BE2C (cell line): ENCODE measurements at places on chromosomes 5 and 9.

- no peak for DNase-seq
Measured at GRCh38 chr5:96017951-96018350, 56.3 kb upstream of the ELL2 start.

DNA sequence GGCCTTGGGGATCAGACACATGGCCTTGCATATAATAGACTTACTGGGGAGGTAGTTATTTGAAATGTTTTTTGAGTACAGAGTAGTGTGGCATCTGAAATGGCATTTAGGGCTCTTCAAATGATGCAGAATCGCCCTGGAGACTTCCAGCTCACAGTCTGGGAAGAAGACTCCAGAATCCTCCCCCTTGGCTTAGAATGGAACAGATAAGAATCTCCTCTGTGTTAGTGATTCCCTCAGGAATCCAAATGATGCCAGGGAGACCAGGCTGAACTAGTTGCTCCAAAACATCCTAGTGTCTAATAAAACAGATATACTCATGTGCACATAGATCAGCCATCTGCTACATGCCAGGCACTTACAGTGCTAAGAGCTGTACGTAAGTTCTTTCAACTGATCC is 38.6 kb upstream of the SMC5 start:
- DNase-seq: no peak

DNA sequence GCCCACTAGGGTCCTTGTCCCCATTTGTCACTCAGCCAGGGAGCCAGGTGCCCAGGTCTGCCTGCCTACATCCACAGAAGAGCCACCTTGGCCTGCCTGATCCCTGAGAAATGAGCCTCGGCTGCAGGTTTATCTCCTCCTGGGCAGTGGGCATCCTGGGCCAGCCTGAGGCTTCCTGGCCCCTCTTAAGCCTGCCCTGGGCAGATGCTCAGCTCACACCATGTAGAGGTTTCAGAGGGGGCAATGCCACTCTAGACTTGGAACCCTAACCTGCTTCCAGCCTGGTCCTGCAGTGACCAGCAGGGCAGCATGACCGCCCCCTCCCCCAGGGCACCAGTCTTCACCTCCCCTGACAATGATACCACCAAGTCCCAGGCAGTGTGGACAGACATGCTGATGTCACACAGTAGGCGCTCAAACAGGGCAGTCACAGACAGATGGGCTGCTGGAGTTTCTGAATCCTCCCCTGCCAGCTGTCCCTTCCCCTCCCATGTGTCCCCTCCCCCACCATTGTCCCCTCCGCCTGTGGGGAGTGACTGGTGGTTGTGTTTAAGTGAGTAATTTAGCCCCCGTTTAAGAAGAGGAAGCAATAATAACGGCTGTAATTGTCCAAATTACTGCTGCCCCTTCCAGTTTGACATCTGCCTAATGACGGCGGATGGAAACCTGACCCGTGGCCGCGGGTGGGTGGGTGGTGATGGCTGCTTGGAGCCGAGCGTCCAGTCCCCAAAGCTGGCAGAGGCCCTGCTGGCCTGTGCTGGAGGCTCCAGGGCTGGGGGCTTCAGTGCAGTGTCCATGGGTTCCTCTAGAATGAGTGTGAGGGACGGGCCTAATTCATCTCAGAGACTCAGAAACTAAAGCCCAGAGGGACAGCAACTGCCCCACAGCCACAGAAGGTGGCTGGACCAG is 147.7 kb downstream of the BARX1 start:
- DNase-seq: no peak

GRCh38 chr5:140317859-140318258 is 15.0 kb upstream of the PFDN1 start:
- DNase-seq: no peak

DNA sequence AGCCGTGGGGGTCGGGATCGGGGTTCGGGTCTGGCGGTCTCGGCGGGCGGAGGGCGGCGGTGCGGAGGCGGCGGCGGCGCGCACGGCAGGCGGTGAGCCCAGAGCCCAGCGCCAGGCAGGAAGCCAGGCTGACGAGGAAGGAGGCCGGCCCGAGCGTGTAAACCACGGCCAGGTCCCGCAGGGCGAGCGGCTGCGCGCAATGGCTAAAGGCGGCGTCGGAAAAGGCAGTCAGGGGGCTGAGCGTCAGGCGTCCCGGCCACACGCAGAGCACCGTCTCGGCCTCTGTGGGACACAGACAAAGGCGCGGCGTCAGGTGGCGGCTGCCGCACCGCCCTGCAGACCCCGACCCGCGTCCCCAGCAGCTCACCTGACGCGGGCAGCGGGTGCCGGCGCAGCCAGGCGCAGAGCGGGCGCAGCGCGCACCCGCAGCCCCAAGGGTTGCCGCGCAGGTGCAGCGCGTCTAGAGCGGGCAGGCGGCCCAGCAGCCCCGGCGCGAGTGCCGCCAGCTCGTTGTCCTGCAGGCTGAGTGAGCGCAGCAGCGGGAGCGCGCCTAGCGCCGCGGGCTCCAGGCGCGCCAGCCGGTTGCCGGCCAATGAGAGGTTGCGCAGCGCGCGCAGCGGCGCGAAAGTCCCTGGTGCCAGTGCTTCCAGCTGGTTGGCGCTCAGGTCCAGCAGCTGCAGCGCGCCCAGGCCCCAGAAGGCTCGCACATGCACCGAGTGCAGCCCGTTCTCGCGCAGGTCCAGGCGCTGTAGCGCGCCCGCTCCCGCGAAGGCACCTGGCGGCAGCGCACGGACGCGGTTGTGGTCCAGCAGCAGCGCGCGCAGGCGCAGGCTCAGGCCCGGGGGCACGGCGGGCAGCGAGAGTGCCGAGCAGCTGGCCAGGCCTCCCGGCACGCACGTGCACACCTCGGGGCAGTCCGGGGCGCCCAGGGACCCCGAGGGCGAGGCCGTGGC is 671 bp downstream of the LRRC26 start:
- peak; percentile 80 for DNase-seq

DNA sequence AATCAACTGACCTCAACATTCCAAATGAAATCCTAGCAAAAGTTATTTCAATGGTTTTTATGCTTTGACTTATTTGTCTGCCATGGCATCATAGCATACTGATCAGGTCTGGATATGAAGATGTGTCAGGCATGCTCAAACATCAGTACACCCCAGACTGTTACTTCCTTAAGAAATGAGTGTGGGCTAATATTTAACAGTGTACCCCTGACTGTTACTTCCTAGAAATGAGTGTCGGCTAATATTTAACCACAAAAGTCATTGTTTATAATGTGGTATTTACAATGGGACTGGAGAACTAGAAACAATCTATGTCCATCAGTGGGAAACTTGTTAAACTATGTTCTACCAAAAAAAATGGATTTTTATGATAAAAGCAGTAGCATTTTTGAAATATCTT is 38.1 kb upstream of the HNRNPA0 start:
- DNase-seq: no peak

GRCh38 chr5:6359555-6360322 is 18.6 kb downstream of the MED10 start:
- DNase-seq: peak; percentile 30

DNA sequence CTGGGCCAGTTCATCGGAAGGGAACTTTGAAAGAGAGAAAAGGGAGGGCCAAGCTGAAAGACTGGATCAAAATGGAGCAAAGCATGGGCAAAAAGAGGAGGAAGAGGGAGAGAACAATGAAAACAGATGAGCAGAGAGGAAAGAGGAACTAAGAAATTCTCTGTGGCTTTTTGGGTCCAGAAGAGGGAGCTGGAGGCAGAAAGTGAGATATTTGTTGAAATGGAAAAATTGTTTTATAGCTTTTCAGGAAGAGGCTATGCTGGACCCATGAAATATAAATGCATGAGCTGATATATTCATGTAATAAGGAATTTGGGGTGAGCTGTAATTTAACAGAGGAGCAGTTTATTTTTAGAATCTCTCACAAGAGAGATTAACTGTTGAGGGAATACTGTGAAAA is 457.3 kb downstream of the DMAC1 start:
- DNase-seq: no peak

DNA sequence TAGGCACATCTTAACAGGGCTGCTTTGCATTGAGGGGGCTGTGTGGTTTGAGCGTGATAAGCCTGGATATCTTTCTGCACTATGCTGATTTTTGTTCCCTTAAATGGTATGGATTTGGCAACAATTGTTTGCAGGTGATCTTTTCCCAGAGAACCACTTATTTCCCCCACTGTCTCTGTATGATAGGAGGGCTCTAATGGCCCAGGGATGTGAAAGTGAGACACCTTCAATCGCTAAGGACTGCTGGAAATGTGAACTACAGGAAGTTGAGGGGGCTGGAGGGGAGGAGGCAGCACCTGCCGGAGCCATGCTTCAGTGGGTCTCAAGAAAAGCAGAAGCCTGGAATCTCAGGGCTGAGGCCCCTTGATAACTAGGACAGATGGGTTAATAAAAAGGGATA is 29.4 kb downstream of the SYK start:
- DNase-seq: no peak

DNA sequence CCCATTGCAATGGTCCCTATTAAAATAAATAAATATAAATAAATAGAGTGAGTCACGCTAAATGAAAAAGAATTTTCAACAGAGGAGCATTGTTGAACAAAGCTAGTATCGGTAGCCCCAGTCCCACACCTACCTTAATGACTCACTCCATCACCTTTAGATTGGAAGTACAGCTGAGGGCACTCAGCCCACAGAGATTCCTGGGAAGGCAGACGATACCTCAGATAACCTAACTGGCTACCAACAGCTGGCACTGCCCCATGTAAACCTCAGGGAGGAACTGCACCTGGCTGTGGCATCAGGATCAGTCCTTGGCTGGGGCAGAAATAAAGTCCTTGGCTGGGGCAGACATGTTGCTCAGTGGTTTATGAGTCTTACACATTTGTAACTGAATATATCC is 49.3 kb downstream of the SPRY4 start:
- no peak for DNase-seq

GRCh38 chr9:1916095-1916494 is 99.1 kb upstream of the SMARCA2 start:
- DNase-seq: no peak

DNA sequence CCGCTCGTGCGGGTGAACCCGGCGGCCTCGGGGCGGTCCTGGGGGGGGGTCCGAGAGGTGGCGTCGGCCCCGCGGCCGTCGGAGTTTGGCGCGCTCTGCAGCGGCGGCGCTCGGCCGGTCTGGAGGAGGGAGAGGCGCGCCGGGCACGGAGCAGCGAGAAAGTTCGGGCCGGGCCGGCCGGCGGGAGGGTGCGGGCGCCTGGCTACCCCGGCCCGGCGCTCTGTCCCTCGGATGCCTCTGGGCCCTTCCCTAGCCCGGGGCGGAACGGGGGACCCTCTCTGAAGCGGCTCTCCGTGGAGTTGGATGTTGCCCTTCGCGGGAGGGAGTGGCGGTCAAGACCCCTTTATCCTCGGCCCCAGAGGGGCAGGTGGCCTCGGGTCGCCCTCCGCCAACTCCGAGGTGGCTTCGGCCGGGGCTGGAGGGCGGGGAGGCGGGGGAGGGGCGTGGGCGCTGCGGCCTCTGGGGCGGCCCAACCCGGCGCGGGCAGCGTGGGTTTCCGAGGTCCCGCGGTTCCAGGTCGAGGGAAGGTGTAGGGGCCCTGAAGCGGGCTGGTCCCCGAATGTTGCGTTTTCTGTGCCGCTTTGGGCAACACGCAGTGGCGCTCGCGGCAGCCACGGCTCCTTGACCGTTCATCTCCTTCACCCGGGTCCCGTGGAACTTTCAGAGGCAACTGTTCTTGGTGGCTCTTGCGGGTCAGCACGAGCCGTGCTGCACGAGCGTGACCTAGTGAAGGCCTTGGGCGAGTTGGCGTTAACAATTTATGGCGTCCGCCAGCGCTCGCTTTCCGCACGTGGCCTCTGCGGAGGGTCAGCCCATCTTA is 290.5 kb downstream of the DOCK8 start:
- DNase-seq: peak; percentile 6

GRCh38 chr5:101288633-101289032 is 385.6 kb upstream of the ST8SIA4 start:
- no peak for DNase-seq

- no peak for DNase-seq
Measured at GRCh38 chr9:69937833-69938535, 105.7 kb upstream of the MAMDC2 start.

GRCh38 chr9:133735931-133736330 is 2.2 kb downstream of the SARDH start:
- no peak for DNase-seq

- peak; percentile 44 for DNase-seq
Measured at GRCh38 chr9:134626571-134627416, 14.8 kb upstream of the COL5A1 start.

DNA sequence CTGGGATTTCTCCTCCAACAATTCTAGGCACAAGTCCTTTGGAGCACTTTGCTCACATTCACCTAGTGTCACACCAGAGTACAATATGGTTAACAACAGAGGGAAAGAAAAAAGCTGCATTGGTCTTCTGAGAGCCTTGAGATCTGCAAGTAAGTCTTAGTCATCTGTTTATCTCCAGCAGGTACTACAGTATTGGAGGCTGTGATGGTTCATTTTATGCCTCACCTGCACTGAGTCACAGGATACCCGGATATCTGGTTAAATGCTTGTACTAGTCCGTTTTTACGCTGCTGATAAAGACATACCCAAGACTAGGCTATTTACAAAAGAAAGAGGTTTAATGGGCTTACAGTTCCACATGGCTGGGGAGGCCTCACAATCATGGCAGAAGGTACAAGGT is 525.0 kb downstream of the NR2F1-AS1 start:
- no peak for DNase-seq

GRCh38 chr5:36613241-36613640 is 6.8 kb downstream of the SLC1A3 start:
- DNase-seq: no peak

DNA sequence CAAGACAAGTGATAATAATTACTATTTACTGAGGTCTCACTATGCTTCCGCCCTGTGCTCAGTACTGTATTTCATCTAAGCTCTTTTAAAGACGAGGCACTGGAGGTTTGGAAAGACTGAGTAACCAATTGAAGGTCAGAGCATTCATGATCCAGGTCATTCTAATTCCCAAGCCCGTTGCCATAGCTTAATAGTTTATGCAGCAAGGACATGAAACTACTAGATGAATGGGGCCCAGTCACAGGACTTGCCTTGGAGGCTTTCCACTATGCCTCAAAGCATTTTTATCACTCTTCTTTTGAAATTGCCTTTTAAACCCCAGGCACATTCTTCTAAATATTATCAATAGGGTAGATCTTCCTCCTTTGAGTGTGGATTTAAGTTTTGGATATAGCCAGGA is 17.2 kb upstream of the NFIB start:
- DNase-seq: no peak

DNA sequence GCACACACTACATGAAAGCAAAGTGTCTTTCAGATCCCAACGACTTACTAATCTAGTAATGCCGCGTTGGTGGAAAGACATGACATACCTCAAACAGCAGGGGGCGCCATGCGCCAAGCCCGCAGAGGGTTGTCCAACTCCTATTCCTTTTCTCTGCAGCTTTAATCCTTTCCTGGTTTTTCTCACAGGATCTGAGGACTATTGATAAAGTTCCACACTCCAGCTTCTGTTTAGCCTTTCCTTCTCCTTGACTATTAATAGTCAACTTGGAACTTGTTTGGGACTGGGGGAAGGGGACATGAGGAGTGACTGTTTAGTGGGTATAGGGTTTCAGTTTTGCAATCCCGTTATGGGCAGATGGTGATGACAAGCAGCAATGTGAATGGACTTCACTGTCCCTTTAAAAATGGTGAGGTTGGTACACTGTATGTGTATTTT is 62.9 kb downstream of the OTULIN start:
- peak; percentile 82 for DNase-seq
